Skin of body (tissue), 3 donors: ENCODE measurements at places on chromosomes 6 and 20. TPM values are rescaled to one million over a fixed set of nuclear protein-coding genes. Genes with fewer than 3 reads are reported as not detected.

- no peak for DNase-seq
These were observed 70.3 kb upstream of the NHSL1 start for GRCh38 chr6:138569554-138569953.

The LY6G5B gene
- total RNA-seq, result 4.0 TPM

- DNase-seq, result no peak
These were observed 258.7 kb downstream of the THBS2 start for GRCh38 chr6:168994956-168995355.

- DNase-seq, result no peak
These were observed 26.4 kb downstream of the SNX9 start for GRCh38 chr6:157849288-157850017.

- DNase-seq, result peak; percentile 47
These were observed 217.5 kb downstream of the GJA1 start for GRCh38 chr6:121652726-121653623.

DNA sequence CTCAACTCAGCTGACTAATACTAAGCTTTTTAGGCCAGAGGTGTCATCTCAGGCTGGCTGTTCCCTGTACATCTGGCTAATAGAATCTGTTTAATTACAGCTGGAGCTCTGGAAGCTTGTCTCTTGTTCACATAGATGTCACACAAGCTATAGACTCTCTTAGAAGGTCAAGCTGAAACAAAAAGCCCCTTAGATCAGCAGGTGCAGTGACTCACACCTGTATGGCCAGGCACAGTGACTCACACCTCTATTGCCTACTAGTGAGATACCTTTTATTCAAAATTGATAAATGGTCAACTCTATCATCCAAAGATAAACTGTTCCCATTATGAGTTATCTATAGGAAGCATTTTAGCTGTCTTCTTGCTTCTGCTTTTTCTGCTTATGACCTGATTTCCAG lies 29.9 kb upstream of the MTHFD1L start:
- DNase-seq, result no peak

The CDC5L gene
- 23.3 TPM for total RNA-seq

- DNase-seq, result peak; percentile 71
These were observed 703 bp downstream of the SNX9 start for GRCh38 chr6:157823528-157824370.

DNA sequence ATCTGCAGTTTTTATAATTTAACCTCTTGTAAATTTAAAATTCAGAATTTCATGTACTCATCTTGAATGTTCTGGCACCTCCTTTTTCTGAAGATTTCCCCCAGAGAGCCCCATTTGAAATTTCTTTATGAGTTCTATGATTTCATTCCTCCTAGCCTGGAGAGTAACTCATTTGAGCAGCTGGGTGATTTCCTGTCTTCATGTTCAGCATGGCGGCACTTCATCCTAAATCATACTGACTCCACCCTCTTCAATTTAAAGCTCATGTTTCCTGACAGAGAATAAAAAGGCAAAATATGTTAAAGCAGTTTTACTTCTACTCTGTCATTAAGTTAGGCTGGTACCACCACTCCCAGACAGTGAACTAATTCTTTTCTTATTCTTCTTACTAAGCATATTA lies 250.9 kb upstream of the POU3F2 start:
- no peak for DNase-seq
